ENCODE measurements at places on chromosomes 3 and 15.

DNA sequence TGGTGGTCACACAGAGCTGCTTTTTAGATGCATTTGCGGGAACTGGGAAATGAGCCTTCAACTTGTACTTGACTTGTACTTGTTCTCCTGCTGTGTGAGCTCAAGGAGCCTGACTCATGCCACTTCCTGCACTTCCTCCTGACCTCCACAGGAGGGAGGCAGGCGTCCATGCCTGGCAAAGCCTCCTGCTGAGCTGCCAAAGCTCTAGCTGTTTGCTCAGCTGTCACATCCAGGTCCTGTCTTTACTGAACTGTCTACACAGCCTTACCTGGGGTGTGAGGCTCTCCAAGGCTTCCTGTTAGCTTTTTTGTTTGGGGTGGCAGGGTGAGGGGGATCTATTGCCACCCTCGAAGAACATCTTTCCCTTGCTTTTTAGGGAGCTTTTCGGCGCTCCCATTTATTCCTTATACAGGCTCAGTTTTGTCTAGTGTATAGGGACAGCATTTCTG lies 6.4 kb downstream of the THPO start:
- peak; percentile 86 for DNase-seq

- no peak for DNase-seq
These were observed 40.3 kb downstream of the COPS2 start for GRCh38 chr15:49115062-49115461.

GRCh38 chr15:98443526-98443925 lies 204.8 kb upstream of the IGF1R start:
- no peak for DNase-seq

- DNase-seq: no peak
These were observed 9.8 kb downstream of the NR2F2 start for GRCh38 chr15:96340348-96340597.

GRCh38 chr15:26095710-26096330 lies 232.7 kb upstream of the ATP10A start:
- no peak for DNase-seq

DNA sequence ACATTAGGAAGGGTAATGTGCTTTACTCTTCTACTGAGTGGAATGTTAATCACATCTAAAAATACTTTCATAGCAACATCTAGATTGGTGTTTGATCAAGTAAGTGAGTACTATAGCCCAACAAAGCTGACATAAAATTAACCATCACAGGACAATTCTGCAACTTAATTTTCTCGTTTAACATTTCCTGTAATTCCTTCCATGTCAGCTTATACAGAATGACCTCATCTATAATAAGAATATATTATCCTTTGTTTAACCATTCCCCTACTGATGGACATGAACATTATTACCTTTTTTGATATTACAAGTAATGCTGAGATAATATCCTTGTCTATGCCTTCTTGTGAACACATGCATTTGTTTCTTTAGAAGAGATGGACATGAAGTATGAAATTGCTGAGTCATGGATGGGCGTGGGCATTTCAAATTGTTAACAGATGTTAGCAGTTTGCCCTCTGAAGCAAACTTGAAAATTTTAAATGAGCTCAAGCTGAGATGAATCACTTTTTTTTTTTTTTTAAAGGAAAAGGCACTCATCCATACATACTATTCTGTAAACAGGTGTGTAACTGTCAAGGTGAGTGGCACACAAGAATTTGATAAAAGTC lies 85.1 kb downstream of the OXNAD1 start:
- peak; percentile 80 for DNase-seq

DNA sequence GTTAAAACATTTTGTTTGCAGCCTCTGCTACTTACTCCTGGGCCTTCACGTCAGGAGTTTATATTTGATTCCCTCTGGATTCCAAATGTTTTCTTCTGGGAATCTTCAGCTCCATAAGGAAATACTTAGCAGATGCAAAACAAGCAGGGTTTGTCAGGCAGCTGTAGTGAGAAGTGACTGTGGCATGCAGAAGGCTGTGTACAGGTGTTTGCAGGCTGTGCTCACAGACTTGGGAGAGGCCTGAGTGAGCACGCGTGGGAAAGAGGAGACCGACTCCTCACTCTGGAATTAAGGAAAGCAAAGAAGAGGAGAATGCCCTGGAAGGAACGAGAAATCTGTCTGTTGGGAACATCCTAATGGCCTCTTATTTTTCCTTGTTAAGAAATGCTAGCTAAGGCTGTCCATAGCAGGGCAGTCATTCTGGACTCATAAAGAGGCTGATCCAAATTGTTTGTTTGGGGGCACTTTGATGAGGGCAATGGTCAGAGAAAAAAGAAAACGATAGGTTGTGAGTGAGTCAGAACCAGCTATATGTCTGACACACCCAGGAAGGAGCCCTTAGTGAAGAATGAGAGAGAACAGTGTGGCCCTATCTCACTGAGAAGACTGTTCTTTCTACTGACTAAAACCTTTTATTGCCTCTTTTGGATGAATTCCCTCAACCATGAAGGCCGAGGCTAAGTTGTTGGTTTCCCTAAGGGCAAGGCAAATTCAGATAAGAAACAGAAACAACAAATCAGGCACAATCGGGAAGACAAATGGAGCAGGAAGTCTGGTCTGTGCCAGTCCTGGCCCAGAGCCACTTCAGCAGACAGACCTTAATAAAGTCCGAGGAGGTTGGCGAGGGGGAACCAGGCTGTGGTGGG lies 82.6 kb downstream of the TGFBR2 start:
- DNase-seq: peak; percentile 69

DNA sequence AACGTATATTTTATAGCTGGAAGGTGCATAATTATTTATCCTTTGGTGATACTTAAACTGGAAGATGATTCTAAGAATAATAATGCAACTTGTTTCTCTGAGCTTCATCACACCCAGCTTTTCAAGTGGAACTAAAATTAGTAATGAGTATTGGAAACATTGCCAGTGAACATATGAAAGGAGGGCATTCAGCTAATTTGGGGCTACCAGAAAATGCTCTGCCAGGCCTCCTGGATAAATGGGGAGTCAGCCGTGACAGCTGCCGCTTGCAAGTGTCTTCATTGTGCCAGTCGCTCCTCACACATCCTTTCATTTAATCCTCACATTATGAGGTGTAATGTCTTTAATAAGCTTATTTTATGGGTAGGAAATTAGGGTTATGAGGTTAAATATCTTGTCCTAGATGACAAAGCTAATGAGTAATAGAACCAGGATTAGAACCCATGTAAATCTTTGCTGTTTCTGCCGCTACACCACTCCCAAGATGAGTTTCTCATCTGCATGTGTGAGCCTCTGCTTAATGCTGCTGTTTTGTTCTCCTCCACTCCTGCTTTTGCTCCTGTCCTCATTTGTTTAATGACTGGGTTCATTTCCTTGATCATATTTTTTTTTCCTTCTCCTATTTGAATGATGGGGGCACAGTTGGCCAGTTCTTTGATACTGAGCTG lies 155.7 kb downstream of the PLCL2 start:
- no peak for DNase-seq

GRCh38 chr3:8488877-8489276 lies 12.7 kb upstream of the LMCD1 start:
- DNase-seq: no peak

- DNase-seq: no peak
These were observed 510.8 kb upstream of the SEMA6D start for GRCh38 chr15:47206358-47206978.

- no peak for DNase-seq
These were observed 86.3 kb upstream of the PLXND1 start for GRCh38 chr3:129692743-129693142.

DNA sequence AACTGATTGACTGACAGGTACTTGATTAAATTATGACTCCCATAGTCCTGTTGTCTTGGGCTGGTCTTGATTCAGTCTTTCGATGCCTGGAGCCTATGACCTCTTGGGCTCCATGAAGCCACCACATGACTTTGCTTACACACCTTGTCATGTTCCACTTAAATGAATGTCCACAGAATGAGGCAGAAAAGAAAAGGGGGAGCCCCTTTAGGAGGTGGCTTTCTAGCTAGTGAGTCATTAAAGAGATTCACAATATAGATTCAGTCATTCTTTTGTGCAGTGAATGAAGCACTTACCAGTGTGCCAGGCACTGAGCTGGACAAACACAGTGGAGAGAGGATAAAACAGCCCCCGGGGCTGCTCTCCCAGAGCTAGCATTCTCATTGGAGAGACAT lies 17.1 kb downstream of the VIPR1 start:
- DNase-seq: no peak

DNA sequence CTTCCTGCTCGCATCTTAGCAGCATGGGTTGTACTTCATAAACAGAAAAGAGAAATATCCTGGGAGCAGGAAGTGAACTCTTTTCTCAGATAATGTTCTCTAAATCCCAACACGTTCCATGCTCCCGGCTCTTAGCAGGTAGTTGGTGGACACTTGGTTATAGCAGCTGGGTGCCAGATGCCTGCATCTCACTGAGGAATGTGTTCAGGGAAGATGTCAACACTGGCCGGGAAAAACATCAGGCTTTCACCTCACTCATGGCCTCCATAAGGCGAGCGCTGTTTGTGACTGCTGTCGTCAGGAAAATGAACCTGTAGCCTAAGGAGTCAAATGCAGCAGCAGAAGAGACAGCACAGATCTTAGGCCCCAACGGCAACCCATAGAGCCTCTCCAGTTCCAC lies 4.4 kb upstream of the PRC1 start:
- no peak for DNase-seq

DNA sequence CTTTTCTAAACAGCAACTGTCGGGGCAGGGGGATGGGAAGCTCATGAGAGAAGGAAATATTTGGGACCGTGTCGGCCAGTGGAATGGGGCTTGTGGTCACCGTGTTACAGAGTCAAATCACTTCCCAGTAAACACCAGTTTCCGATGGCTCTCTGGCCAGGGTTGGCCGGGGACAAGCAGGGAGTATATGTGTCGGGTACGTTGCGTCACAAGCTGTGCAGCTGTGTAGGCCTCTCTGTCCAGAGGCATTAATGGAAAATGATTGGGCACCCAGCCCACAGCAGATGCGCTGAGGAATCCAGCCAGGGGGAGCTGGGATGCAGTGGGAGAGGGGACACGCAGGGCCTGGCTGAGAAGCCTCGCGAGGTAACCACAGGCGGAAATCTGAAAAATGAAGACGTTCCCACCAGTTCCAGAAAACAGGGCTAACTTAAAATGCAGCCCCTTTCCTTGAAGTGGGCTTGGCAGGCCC lies 15.8 kb upstream of the ALDH1A3 start:
- peak; percentile 85 for DNase-seq

DNA sequence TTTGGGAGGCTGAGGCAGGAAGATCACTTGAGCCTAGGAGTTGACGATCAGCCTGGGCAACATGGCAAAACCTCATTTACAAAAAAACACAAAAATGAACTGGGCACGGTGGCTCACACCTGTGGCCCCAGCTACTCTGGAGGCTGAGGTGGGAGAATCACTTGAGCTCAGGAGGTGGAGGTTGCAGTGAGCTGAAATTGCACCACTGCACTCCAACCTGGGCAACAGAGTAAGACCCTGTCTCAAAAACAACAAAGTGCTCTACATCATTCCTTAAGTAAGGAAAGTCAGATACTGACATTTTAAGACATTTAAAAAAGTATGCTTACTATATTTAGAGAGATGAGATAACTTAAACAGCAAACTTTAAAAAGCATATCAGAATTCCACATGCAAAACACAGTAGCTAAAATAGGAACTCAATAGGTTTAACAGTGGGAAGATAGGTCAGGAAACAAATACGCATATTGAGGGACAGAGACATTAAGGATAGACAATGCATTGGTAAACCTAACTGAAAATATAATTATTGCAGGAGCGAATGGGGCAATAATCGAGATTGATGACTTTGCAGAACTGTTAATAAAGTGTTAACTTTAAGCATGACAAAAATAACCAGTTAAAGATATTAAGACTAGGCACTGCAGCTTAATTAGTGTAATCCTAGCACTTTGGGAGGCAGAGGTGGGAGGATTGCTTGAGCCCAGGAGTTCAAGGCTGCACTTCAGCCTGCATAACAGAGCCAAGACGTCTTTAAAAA lies 32.1 kb downstream of the MORF4L1 start:
- DNase-seq: no peak

DNA sequence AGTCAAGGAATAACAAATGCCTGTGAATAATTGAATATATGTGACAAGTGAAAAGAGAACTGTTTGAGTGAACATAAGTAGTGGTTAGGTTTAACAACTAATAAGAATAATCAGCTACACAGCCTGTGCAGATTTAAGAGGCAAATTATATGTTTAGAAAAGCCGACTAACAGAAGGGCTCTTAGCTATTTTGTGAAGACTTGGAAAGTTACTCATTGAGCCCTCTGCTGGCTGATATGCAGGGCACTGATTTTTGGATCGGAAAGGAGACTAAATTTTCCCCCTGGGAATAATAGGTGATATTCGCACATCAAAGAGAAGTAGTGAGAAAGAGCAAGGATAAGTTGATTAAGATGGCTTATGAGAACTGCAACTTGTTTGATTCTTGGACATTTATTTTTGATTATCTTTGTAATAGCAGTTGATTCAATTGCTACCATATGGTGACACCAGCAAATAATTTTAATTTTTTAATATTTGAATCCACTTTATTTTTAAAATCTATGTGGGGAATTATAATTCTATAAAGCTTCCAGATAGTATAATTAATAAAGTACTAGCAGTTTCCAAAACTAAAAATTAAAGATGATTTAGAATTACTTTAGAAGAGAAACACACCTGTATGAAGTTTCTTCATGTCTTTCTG lies 156.2 kb downstream of the NLGN1 start:
- peak; percentile 56 for DNase-seq

- DNase-seq: peak; percentile 97
These were observed 75.8 kb downstream of the COL8A1 start for GRCh38 chr3:99714146-99714545.

DNA sequence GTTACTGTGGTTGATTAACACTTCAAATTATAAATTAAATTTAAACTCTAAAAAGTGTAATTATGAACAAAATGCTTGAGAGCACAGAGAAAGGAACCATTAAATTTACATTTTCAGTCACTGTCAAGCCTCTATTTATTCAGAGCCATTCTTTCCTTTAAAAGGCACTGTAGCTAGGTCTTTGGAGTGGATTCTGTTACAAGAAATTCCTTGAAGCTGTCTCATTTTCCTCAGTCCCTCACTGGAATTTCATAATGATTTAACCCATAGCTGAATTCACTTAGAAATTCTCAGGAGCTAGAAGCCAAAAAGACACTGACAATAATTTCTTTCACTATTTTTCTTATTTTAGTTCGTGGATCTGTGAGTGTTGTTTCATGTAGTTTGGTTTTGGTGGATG lies 81.2 kb upstream of the TCF12 start:
- DNase-seq: peak; percentile 74

DNA sequence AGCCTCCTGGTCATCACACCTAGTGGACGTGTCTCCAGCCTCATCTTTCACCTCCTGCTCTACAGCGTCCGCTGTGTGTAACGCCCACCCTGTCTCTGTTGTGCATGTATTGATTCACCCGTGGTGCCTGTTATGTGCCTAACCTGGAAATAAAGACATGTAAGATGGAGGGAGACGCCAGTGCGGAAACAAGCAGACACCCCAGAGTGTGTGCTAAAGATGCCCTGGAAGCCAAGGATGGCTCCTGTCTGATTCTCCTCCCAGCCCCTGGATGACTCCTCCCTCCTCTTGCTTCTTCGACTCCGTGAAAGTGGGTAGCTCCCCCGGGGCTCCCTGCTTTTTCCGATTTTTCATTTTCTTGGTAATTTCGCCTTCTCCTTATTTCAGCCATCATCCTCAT lies 241.8 kb downstream of the ADAMTS17 start:
- no peak for DNase-seq
